ENCODE measurements at places on chromosomes 12 and 14.

- DNase-seq: no peak
Measured at GRCh38 chr12:19474147-19474546, 34.9 kb downstream of the AEBP2 start.

- DNase-seq: no peak
Measured at GRCh38 chr12:13126494-13126893, 23.0 kb upstream of the GSG1 start.

GRCh38 chr12:92612611-92613010 lies 90.2 kb upstream of the PLEKHG7 start:
- no peak for DNase-seq

DNA sequence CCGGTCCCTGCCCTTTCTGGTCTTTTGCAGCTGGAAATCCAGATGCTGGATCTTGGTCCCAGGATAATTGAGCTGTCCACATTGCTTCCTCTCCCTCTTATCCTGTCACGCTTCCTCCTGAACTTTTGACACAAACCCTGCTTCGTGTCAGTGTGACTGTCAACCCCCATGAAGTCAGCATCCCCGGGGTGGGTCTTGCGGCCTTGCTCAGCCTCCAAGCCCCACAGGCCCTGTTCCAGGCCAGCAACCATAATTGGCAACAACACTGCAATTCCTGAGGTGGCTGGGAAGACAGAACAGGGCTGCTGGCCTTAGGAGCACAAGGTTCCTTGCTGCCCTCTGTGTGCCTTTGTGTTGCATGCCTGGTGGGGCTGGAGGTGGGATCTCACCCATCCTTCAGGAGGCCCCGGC lies 74.9 kb downstream of the NTF3 start:
- no peak for DNase-seq

- no peak for DNase-seq
Measured at GRCh38 chr14:69547701-69548348, 26.8 kb downstream of the CCDC177 start.

DNA sequence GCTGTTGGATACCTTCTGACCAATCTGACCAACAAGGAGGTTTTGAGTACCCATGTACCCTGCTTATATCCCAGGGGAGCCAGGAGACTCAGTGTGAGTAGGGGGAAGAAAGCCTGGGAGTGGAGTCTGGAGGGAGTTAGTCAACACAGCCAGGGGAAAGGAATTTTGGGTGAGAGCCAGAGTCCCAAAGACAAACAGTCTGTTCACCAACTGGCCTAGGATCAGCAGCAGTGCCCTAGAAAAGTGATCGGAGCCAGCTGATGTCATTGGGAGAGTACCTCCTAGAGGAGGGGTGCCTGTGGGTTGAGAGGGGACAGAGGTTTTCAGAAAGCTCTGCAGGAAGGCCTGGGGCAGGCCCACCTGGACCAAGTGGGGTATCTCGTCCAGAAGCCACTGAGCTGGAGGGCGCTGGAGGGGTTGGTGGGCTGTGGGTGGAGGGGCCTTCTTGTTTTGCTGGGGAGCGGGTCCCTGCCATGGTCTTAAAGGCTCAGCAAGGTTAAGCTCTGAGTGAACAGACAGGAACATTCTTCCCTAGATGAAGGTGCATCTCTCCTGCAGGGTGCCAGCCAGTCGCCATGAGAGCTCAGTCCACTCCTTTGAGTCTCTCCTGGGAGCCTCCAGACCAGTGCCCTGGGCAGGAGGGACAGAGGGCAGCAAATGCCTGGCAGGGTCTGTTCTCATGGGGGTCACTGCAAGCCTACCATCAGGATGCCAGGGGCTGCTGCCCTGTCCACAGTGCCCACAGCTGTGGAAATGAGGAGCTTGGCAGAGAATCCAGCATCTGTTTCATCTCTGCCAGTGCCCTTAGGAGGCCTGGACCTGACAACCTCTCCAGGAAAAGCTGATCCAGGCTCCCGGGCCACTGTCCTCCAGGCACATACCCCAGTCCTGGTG lies 63.6 kb downstream of the CHGA start:
- no peak for DNase-seq

DNA sequence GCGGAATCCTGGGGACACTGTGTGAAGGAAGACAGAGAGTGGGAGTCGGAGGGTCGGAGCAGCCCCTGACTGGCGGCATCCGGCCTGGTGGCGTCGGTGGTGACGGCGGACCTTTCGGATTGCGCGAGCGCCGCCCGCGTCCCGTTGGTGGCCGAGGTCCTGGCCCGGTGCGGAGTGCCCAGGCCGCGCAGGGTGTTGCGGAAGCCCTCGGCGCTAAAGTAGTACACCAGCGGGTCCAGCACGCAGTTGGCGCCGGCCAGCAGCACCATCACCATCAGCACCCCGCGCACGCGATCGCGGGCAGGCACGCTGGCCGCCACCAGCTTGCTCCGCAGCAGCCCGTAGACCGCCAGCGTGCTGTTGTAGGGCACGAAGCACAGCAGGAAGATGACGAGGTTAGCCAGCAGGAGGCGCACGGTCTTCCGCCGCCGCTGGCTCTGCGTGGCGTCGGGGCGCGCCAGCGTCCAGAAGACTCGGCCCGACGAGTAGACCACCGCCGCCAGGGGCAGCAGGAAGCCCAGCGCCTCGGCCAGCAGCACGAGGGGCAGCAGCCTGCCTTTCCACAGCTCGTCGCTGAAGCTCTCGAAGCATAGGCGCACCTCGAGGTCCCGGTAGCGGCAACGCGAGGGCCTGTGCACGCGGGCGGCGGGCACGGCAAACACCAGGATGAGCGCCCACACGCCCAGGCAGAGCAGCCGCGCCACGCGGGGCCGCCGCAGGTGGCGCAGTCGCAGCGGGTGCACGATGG lies 13.1 kb upstream of the CHD4 start:
- DNase-seq: no peak

DNA sequence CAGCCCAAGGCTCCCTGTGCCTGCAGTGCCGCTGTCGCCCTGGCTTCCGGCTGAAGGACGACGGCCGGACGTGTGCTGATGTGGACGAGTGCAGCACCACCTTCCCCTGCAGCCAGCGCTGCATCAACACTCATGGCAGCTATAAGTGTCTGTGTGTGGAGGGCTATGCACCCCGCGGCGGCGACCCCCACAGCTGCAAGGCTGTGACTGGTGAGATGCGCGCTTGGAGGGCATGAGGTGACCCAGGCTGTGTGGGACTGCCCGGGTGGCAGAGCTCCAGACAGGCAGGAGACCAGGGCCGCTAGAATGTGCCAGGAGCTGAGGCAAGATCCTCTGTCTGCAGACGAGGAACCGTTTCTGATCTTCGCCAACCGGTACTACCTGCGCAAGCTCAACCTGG lies 19.6 kb upstream of the NXPH4 start:
- DNase-seq: no peak

GRCh38 chr12:116880213-116880816 lies 926 bp downstream of the HRK start:
- DNase-seq: no peak

DNA sequence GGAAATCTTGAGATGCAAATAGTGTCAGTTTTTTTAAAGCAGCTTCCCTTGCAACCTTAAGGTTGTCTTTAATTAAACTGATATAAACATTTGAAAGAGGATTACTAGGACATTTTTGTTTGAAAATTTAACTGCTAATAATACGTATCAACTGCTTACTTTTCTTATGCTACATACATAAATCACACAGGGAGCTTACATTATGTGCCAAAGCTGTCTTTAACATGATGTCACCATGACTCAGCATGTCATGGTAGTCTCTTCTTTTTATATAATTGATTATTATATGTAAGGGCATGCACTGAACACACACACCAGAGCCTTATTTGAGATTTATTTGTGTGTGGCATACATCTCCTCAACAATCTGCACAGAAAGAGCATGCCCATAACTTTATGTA lies 63.0 kb upstream of the PTHLH start:
- no peak for DNase-seq

DNA sequence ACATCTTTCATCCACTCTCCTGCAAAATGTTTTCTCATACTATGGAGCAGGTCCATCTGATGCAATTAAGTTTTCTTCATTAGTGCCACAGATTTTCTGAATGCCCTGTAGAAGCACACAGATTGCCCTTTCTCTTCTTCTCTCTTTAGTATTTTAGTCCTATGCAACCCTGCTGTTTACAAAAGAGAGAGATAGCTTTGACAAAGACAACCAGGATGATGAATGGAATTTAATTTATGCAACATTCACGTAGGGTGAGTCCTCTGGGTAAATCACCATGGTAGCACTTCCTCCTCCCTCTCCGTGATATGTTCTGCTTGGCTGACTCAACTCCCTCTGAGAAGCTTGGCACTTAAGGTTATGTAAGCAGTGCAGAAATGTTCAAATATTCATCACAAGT lies 400.9 kb upstream of the PDE3A start:
- peak; percentile 71 for DNase-seq

DNA sequence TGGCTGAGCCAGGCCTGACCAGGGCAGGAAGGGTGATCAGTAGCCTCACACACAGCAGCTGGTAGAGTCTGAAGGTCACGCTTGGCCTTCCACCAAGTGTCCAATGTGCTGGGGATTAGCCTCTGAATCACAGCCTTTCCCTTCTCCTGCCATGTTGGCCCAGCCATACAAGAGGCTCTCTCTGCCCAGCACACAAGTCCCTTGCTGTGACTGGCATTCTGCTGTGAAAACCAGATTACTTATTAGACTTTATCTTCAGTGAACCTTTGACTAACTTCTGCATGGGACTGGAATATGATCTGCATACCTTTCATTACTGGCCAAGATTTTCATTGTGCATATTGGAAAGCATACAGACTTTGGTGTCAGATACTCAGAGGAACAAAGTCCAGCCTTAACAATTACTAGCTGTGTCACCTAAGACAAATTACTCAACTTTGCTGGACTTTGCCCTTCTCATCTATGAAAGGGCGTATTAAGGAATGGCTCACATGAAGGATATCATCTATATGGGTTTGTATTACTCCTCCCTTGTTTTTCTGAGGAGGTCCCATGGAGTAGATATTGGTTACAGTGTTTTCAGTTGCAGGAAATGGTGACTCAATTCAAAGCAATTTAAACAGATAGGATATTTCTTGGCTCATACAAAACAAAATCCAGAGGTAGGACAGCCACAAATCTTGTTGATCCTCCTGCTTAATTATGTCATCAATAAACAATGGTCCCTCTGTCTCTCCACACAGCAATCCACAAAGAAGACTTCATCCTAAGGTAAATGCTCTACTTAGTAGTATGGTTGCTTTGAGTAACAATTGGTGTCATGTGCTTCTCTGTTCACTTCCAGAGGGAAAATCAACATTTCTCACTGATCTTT lies 99.6 kb downstream of the DYRK2 start:
- DNase-seq: no peak

DNA sequence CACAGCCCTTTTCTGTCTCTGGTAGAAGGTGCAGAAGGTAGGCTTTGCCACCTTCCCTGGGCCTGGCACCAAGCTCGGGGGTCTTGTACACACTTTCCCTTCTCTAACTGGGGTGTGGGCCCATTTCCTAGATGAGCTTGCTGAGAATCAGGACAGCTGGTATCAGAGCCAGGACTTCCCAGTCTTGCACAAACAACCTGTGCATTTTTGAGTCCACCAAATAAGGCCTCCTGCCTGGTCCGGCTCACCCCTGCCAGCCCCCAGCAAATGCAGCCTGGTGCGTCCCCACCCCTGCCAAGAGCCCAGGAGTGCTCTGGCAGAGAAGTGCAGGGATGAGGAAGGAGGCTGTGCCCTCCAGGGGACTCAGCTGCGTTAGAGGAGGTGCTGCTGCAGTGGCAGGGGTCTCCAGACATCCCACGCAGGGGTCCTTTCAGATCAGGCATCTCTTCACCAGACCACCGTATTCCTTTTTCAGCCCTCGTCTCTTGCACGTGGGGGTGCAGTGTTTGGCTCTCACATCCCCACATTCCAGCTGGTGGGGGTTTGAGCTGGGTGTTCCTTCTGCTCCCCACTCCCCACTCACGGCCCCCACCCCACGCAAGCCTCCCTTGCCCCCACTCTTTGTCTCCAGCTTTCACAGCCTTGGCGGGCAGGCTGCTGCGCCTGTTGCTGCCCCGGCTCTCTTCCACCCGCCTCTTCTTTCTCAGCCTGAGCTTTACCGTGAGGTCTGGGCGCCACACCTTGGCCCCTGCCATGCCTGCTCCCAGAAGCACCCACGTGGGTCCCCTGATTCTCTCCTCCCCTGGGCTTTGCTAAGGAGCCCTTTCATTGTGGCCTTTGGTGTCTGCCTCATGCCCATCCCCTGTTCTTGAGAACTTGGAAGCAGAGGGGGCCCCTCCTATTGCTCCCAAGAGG lies 32.3 kb downstream of the MEG3 start:
- DNase-seq: no peak

DNA sequence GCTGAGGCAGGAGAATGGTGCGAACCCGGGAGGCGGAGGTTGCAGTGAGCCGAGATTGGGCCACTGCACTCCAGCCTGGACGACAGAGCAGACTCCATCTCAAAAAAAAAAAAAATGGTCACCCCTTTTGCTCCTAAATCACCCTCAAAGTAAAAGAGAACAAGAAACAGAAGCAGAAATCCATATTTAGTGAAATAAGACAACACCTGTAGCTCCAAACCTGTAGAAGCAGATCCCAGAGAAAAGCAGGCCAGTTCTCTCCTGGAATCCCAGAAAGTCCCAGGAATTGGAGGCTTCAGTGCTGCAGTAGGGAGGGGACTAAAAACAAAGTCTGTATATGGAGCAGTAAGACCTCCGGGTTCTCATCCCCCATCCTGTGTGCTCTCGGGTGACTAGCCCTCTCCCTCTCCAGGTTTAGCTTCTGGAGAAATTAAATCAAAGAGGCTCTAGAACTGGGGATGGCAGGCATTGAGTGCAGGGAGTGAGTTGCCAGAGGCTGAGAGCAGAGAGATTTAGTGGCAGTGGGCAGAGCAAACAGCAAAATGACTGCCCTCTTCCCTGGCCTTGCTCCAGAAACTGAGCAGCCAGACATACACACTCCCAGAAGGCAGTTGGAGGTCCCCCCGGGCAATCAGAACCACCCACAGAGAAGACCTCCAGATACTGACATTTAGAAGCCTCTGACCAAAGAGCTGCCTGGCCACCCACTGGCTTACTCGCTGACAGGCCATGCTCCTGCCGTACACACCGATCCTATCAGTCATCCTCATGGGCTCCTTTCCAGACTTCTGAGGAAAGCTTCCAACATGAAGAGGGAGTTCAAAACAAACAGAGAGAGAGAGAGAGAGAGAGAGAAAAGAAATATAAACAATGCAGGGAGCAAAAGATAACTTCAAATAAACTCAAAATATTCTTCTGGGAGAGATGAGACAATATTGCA lies 6.3 kb upstream of the MLXIP start:
- DNase-seq: peak; percentile 81

GRCh38 chr12:131711551-131712205 lies 788 bp downstream of the SFSWAP start:
- no peak for DNase-seq

DNA sequence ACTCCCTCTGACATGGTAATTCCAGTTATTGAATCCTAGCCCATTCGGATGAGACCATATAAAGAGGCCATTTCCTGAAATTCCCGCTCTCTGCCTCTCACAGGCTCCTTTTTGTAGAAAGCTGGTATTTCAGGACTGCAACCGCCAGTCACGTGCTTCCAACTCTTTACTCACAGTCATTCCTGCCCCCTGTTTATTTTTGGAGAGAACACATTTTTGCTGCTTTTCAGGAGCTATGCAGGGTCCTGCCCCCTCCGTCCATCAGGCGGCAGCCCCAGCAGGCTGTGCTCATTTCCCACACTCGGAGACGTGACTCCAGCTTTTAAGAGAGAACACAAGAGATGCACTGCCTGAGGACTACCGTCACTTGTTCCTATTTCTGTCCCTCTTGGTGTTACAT lies 26.8 kb downstream of the IFT43 start:
- DNase-seq: no peak
